A172 (cell line): ENCODE measurements at places on chromosomes 16 and 17. TPM values are rescaled to one million over a fixed set of nuclear protein-coding genes. Genes with fewer than 3 reads are reported as not detected.

DNA sequence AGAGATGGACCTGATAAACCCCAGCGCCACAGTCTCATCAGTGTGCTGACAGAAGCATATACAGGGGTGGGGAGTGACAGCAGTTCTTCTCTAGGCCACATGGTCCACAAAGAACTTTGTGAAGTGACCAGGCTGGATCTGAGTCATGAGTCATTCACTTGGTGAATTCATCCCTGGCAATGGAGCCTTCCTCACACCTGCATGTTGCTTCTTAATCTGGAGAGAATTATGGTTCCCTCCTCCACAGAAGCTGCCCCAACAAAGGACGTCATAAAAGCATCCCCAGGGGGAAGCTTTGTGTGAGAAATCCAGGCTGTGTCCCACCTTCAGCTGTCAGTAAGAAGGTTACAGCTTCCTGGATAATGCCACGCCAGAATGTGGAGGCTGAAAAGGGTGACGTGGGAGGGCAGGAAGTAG, 215.6 kb upstream of the MAF start:
- DNase-seq: no peak

DNA sequence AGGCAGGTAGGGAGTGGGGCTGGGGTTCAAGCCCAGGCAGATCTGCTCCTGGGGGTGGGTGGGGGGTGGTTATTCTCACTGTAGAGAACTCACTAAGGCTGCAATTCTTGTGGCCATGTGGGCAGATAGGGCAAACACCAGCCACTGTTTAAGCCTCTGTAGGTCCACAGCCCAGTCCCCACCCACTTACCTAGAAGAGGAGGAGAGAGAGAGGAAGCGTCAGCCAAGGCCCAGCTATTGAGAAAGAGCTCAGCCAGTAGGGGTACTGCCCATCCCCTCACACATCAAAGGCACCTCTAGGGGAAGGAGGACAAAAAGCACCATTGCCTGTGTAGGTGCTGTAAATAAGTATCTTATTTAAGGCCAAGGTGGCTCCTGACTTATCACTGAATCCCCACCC, 12.9 kb downstream of the KRT16 start:
- no peak for DNase-seq

GRCh38 chr17:56176091-56176490, 22.8 kb downstream of the ANKFN1 start:
- DNase-seq: peak; percentile 65

DNA sequence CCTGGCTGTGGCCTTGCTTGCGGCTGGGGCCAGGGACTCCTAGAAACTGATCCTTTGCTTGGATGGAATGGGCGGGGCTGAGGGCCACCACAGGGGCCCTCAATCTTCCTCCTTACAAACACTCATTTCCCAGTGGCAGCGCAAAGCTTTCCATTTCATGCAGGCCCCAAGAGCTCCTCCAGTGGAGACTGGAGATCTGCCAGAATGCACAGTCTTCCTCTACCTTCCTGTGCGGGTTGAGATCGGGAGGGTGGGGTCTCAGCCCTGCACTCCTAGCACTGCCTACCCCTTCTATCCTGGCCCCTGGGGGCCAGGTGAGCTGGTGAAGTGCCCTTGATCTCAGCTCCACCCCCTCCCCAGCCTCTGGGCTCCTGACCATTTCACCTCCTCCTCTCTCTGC, 1.7 kb downstream of the NRN1L start:
- DNase-seq: no peak

SLC25A11 gene
- 80.8 and 82.6 TPM in 2 replicates for total RNA-seq

RPRML gene
- total RNA-seq: not detected in 2 replicates
